ENCODE measurements at places on chromosomes 2 and 18. TPM values are rescaled to one million over a fixed set of nuclear protein-coding genes. Genes with fewer than 3 reads are reported as not detected.

ALPG gene
- not detected for total RNA-seq

DNA sequence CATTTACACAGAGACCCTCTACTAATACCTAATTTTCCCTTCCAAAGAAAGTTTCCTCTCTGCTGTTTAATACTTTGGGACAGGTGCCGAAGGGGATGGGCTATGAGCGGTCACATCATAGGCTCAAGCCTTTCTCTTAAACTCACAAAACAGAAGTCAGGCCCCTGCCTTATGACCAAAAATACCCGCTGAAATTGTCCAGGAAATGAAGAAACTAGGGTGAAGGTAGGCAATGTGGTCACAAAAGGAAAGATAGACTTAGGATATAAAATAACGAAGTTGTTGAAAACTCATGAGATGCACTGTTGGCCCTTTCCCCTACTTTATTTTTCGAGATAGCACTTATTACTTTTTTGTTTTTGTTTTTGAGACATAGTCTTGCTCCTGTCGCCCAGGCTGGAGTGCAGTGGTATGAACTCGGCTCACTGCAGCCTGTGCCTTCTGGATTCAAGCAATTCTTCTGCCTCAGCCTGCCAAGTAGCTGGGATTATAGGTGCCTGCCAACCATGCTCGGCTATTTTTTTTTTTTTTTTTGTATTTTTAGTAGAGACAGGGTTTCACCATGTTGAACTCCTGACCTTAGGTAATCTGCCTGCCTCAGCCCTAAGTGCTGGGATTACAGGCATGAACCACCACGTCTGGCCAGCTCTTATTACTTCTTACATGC lies 16.3 kb downstream of the SLC8A1 start:
- no peak for DNase-seq

GRCh38 chr2:32538735-32539134 lies 89.1 kb upstream of the TTC27 start:
- no peak for DNase-seq

GRCh38 chr2:74436848-74437695 lies 4.7 kb downstream of the RTKN start:
- no peak for DNase-seq
